Stimulated activated CD4-positive, alpha-beta T cell treated with anti-CD3 and anti-CD28 coated beads, Interleukin-4, amount 100 ng/mL, for 1 hour (primary cell): ENCODE measurements at places on chromosomes 5 and 9.

DNA sequence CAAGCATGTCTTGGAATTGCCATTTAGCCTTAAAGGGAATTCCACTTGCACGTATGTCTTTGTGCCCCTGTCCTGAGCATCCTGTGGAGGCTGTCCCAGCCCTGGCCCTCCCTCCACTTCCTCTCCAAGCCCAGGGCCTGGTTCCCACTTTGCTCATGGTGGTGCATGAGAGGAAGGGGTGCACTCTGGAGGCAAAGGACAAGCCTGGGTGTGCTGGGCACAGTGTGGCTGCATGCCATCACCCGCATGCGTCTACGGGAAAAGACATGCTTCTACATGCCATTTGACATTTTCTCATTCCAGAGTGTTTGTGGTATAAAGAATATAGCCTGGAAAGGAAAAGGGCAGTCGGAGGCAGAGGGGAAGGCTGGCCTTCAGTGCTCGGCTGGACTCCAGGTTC, 7.2 kb upstream of the IRX2 start:
- no peak for DNase-seq

DNA sequence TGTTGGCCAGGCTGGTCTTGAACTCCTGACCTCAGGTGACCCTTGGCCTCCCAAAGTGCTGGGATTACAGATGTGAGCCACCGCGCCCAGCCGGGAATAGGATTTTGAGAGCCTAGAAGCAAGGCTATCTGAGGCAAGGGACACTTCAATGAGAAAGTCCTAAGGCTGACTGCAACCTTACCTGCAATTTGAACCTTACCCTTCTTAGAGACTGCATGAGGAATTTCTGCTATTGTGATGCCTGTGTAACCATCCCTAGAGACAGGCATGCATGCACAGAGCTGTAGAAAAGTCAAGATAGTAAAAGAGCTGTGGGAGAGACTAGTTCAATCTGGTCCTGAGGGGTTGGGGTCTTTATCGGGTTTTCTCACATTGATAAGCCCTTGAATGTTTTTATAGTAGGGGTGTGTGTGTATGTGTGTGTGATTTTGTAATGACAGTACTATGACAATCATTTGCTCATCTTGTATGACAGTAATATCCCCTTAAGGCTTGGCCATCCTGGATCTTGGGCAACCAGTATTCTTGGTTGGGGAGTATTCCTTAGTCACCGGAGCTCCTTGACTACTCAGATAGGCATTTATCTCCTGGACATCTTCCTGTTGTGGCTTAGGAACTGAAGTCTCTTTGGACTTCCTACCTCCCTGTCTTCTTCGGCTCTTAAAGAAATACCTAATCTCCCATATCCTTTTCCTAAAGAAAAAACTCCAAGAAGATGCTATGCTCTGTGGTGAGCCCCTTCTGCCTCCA, 11.2 kb downstream of the DNAJB5 start:
- DNase-seq = no peak

DNA sequence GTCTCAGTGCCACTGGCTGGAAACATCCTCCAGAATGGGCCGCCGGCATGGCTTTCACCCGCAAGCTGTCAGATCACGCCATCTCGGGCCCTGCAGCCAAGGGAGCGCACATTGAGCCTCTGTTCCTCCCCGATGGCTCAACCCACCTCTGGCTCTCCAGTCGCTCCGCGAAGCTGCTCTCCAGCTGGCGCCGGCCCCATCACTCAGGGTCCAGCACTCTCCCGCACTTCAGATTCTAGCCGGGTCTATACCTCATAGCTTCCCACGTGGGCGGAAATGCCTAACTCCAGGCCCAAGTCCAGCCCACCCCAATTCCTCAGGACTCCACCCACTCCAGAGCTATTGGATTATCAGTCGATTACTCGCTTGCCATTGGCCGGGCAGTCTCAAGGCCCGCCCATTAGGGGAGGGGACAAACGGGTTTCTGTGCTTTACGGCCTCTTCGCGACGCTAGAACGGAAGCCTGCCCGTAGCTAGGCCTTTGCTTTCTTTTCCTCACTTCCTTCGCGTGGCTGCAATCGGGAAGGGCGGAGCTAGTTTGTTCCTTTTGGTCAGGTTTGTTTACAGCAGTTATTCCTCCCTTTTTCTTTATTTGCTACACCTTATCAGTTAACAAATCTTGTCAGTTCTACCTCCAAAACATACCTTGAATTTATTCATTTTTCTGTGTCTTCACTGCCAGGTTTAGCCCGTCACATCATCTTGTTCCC, at the start of gene NOL6:
NOL6 (minus strand) TSS at position 282 of the 710 bp plus-strand sequence; CDS start at position 200, 82 bp downstream.
- peak; percentile 96 for DNase-seq

DNA sequence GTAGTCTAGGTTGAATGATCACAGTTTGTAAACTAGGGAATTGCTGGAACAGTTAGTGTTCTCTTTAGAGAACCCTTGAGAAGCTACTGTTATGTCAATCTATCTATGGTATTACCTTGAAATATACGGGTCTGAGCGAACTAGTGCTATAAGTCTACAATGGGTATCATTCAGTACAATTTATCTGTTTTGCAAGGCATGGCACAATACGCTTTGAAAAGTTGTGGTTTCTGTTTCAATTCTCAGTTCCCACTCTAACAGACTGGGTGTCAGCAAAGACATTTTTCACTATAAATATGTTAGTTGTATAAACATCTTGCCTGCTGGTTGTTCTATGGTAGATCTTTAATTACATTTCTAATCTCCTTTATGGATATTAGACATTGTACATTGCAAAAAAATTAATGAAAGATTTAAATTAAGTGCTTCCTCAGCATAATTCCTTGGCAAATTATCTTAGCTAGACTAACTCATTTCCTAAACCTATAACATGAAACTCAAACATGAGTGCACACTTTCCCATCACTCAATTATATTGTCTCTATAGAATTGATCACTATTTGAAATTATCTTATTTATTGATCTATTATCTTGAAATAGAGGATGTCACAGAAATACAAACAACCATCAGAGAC, 24.9 kb upstream of the SLCO6A1 start:
- no peak for DNase-seq

GRCh38 chr5:127066721-127067120, 6.6 kb downstream of the C5orf63 start:
- DNase-seq = no peak

DNA sequence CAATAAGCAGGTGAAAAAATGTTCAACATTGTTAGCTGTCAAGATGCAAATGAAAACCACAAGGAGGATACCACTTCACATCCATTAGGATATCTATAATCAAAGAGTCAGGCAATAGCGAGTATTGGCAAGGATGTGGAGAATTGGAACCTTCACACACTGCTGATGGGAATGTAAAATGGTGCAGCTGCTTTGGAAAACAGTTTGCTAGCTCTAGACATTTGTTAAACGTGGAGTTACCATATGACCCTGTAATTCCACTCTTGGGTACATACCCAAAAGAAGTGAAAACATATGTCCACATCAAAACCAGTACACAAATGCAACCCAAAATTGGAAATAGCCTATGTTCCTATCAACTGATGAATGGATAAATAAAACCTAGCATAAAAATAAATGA, 37.4 kb downstream of the SCAMP1 start:
- no peak for DNase-seq

DNA sequence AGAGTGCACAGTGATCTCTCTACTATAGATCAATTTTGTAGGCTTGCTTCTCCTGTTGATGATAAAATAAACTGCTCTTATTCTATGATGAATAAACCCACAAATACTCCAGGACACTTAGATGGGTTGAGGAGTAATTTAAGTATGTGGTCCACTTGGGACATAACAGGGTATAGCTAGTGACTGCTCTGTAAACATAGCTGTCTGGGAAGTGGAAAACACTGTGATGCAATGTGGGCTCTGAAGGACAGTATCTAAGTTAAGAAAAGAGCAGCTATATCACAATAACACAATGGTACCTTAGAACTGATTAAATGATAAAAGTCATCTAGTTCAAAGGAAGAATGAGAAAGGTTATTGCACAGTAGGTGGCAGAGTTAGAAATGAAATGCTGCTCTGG, 294.3 kb upstream of the HAPLN1 start:
- no peak for DNase-seq

DNA sequence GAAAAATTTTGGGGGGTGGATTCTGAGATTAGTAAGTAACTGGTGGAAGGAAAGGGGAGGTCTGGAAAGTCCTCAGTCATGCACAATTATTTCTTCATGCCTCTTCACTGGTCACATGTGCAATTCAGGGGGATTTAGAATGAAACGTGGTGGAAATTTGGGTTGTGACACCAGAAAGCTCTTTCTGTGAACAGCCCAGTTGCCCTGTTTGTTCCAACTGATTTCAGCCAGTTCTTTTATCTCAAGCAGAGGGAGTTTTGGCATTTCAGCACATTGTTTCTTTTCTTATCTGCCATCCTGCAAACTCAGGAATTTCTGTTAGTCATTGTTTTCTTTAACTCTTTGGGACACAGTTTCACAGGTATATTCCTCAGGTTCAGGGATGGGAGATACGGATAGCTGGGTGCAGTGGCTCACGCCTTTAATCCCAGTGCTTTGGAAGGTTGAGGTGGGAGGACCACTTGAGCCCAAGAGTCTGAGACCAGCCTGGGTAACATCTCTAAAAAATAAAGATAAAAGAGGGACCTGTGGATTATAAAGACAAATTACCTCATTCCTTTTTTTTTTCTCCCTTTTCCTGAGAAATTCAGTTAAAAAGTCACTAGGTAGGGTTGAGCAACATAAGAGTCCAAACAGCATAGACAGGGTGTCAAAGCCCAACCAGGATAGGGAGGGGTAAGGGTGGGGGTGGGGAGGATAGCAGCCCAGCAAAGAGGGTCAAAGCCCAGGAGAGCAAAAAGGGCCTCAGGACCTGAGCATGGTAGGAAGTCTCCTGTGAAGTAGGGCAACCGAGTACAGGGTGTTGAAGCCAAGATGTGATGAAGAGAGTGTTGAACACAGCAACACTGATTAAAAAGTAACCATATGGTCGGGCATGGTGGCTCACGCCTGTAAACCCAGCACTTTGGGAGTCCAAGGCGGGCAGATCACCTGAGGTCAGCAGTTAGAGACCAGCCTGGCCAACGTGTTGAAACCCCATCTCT, 5.4 kb upstream of the B4GALT1 start:
- no peak for DNase-seq

- no peak for DNase-seq
Measured at GRCh38 chr5:156755421-156756087, 94.5 kb upstream of the PPP1R2B start.

DNA sequence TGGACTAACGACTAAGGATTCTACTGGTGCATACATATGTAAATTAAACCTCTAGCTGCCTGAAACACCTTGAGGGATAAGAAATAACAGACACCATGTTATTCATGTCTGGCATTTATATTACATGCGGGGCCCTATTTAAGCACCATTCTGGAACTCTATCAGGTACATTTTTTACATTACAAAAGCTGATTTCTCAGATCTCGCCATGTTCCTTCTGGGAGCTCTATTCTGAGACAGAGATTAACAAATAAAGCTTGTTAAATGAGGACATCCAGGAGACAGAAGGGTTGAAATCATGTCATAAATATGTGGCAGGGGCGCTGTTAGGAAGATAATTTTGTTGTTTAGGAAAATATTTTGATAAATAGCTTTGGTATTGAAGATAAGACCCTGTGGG, 93.4 kb upstream of the SLIT3 start:
- no peak for DNase-seq

DNA sequence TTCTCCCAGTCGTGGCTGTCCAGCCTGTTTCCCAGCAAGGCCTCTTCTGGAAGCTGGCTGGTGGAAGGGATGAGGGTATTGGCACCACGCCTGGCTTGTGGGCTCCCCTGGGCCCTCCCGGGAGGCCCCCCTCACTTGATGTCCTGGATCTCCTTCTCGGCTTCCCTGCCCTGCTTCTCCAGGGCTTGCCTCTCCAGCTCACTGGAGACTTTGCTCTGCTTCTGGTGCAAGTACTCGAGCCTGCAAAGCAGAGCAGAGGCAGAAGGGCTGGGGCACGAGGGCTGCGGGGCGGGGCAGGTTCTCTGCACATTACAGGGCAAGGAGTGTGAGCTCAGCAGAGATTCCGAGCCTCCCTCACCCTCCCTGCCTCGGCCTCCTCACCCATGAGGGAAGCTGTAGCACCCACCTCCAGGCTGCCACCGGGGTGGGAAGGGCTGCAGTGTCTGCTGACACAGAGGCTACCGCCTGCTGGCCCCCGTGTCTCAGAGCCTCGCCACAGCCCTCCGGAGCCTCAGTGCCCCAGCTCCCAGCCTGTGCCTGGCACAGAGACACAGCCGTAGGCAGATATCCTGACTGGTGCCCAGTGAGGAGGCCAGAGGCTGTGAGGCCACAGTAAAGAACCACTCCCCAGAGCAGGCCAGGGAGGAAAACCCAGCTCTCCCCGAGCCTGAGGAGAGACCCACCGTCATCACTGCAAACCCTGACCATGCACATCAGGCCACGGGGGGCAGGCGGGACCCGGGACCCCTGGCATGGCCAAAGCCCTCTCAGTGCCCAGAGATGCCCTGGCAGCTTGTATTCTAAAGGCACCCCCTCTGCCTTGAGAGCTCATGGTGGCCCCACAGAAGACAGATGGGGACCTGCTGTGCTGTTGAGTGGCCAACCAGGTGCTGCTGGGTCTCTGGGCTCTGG, 7.2 kb downstream of the SNAPC4 start:
- no peak for DNase-seq

- no peak for DNase-seq
Measured at GRCh38 chr9:81002242-81002641, 687.1 kb downstream of the TLE1 start.

- no peak for DNase-seq
Measured at GRCh38 chr5:16457451-16457850, 8.1 kb downstream of the ZNF622 start.

DNA sequence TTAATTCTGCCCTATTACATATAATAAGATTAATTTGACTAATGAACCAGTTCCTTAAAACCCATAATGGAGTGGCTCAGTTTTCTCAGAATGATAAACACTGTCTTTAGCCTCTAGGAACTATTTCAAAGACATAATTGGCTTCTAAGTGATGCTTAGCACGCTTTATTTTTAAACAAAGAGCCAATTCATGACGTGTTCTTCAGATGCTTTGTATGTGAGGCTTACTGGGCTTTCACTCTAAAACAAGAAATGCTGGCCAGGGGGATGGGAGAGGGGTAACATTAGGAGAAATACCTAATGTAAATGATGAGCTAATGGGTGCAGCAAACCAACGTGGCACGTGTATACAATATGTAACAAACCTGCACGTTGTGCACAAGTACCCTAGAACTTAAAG, 7.6 kb upstream of the SFXN1 start:
- DNase-seq = no peak

GRCh38 chr9:32863291-32863690, 80.0 kb downstream of the TMEM215 start:
- no peak for DNase-seq
